ENCODE measurements at places on chromosomes 6 and 20.

DNA sequence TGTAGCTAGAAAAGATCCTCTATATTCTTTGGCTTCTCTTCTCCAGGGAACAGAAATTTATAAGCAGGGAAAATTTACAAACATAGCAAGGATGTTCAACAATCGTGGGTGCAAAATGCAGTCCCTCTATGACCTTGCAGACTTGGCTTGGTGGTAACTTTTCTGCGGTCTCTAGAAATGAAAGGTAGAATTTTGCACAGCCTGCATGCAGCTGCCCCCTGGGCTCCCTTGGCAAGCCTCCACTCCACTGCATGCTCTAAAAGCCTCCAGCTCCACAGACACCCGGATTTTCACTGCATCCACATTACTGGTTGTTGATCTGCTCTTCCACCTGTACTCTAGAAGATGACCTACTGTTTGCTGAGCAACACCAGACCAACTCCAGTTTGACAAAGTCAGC lies 236.5 kb upstream of the EYS start:
- DNase-seq, result no peak

DNA sequence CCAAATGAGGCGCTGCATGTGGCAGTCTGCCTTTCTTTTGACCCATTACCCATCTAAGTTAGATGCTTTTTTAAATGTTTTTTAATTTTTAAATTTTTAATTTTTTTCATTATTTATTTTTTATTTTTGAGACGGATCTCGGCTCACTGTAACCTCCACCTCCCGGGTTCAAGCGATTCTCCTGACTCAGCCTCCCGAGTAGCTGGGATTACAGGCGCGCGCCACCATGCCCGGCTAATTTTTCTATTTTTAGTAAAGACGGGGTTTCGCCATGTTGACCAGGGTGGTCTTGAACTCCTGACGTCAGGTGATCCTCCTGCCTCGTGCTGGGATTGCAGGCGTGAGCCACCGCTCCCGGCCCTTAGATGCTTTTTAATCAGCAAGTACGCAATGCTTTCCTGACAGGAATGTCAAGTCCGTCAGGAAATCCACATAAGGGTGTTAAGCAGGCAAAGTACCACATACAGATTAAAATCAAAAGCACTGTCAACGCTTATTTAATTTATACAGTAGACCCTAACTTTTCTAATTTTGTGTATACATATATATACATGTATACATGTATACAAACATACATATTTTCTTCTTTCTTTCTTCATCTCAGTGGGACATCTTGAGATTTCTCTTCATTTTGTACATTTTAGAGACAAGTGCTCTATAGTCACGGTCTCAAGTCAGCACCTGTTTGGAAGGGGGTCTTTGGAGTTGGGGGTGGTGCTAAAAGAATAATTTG lies 995 bp upstream of the GSTA4 start:
- peak; percentile 48 for DNase-seq

DNA sequence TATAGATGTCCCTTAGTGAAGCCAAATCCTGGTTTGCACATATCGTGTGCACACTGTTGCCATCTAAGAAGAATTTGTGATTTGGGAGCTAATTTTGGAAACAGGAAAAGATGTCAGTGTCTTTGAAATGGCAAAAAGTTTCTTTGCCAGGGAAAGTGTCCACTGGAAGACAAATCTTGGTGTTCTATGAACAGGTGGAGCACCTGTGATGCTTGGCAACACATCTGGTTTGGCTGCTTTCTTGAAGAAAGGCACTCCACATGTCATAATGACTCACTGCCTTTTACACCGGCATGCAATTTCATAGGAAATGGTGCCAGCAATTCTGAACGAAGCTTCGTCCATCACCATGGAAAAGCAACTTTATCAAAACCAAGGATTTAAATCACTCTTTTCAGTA lies 1040.0 kb upstream of the MAP3K7 start:
- no peak for DNase-seq

DNA sequence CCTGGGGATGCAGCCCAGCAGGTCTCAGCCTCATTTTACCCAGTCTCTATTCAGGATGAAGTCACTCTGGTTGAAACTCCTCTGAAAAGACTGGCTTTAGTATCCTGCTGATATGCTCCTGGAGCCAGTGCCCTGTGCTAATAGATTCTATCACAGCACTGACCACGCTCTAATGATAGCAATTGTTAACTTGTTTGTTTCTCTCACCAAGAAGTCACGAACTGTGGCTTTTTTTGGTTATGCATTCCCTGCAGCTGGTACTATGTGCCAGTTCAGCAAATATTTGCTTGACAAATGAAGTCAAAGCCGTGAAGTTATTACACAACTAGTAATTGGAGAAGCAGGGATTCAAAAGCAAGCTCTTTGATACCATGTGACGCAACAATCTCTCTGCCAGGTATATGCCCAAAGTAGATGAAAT lies 754.6 kb downstream of the KIF16B start:
- DNase-seq, result no peak

DNA sequence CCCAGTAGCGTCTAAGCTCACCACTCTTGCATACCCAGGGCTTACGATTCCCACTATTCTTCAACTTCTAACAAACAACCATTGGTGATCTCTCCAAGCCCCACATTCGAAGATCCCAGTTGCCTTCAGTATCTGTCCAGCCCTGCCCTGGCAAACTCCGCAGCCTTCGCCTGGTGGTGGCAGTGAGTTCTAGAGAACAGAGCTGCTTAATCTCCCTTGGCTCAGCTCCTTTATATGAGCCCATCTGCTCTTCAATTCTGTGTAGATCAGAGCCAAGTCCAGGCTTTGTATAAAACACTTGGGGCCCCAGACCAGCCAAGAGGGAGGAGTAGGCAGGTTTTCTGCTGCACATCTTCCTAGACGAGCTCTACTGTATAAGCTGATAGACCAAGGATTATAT lies 193.3 kb downstream of the PHACTR1 start:
- no peak for DNase-seq

DNA sequence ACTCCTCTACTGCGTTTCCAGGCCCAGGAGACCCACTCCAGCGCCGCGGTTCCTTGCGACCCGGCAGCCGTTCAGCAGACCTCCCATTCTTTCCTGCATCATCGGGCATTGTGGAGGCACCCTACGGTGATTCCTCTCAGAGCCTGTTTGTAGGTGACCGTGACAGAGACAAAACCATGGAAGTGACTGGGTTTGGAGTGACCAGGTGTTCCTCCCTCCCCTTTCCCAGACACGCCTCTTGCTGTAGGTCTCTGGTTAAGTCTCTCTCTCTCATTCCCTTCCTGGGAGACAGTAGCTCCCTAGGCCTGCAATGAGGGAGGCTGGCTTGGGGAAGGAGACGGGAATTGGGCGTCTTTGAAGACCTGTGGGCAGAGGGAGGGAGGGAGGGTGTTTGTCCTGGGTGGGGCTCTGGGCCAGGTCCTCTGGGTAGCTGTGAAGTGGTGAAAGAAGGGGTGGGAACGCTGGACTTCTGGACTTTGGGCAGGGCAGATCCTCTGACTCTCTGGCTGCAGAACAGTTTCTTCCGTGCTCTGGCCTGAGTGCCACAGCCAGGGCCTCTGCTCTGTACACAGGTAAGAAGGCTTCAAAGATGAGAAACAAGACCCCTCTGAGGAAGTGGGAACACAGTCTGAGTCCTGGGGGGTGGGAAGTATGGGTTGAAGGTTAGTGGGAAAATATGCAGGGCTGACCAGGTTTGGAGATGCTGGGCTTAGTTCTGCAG lies 763 bp downstream of the KLC4 start:
- DNase-seq, result no peak

DNA sequence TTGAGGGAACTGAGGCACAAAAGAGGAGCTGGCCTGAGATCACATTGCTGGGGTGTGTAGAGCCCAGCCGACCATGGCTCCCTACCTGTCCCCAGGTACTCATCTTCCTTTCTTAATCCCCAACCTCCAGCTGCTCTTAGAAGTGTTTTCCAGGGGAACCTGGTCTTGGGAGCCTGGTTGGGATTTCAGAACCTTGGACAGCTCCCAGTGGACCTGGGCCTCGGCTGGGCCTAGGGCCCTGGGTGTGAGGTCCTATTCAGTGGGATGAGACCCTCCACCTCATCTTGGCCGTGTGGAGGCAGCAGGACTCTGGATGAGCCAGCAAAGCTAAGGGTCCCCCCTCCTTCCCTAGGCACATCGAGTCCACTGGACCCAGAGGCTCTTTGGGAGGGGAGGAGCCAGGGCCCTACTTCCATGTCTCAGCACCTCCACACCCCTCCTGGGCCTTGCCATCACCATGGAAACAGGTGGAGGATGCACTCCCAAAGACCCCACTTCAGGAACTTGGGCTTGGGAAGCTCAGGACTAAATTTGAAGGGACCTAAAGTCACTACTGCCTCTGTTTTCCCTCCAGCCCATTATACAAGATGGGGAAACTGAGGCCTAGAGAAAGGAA lies 38.5 kb downstream of the DLGAP4 start:
- DNase-seq, result peak; percentile 12

GRCh38 chr6:52254731-52255378 lies 10.6 kb upstream of the IL17F start:
- DNase-seq, result no peak

DNA sequence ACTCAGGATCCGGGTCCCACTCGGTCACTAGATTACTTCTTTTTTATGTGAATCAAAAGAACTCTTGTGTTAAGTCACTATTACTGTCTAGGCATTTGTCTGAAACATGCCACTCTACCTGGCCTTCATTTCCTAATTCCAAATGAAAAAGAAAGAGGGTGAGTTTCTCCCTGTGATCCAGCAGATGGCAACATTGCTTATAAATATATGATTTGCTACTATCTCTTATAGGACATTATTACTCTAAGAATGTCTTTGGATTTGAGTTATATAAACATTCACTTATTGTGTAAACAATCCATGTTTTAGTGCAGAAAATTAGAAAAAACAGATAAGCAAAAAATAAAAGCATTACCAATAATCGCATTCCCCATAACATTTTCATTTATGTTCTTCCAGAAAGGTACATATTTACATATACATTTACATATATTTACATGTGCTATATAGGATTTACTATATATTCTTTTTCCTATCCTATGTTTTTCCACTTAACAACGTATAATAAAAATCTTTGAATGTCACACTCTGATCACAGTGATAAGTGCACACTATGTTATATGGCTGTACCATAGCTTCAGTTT lies 66.9 kb downstream of the FAXC start:
- DNase-seq, result peak; percentile 15

- no peak for DNase-seq
Measured at GRCh38 chr20:54345821-54346220, 129.6 kb upstream of the DOK5 start.

DNA sequence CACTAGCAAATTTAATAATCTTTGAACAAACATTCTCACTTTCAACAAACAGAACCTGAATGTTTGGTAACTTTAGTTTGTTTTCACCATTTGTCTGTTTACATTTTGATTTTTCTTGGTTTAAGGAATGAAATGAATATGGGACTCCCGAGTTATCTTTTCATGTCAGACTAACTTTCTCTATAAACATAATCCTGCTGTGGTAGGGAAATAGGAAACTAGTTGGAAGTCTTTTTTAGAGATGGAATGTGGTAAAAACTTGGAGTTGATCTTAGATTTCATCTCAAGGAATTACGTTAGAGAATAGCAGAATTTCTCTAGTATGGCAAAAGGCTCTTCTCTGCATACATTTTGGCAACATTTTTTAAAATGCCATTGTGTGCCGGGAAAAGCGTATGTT lies 206.5 kb downstream of the CDKAL1 start:
- no peak for DNase-seq

DNA sequence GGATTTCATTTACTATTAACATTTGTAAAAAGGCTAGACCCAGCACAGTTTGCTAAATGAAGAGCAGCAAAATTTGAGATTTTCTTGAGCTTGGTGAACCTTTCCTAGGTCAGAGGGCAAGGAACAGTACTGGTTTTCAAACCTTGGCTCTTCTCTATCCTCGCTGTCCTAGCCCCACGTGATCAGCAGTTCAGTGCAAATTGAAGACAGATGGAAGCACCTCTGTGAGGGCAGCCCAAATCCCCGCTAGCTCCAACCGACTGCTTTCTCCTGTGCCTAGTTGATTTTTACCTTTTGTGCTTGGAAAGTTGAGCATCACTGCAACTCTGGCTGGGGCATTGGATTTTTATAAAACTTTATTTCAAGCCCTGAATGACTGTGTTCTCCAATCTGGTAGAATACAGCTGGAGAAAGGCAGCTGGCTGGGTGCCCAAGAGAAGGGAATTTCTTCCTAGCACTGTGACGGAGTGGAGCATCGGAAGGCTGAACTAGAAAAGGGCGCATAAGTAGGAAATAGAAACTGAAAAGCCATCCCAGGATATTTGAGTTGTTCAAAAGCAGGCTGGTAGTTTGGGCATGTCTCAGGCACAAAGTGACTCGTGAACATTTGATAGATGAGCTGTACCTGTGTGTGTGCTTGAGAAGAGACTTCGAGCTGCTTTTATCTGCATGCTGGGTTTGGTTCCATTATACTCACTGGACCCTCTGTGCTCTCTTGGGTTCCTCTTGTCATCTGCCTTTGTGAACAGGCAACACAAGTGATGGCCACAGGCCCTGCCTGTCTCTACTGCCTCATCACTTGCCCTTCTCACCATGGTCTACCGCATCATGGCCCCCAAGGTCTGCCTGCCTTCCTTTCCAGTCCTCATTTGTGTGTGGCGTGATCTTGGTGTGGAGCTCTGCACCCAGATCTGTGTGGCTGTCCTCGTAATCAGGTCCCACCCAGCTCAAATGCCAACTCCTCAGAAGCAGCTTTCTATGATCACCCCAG lies 2.3 kb downstream of the RNF114 start:
- DNase-seq, result no peak

GRCh38 chr6:112037783-112038216 lies 16.1 kb upstream of the CCN6 start:
- no peak for DNase-seq

GRCh38 chr6:49513153-49513989 lies 13.6 kb downstream of the GLYATL3 start:
- DNase-seq, result no peak

- DNase-seq, result no peak
Measured at GRCh38 chr6:33957892-33958525, 154.2 kb upstream of the MLN start.

GRCh38 chr6:155466539-155466938 lies 10.9 kb upstream of the NOX3 start:
- no peak for DNase-seq

DNA sequence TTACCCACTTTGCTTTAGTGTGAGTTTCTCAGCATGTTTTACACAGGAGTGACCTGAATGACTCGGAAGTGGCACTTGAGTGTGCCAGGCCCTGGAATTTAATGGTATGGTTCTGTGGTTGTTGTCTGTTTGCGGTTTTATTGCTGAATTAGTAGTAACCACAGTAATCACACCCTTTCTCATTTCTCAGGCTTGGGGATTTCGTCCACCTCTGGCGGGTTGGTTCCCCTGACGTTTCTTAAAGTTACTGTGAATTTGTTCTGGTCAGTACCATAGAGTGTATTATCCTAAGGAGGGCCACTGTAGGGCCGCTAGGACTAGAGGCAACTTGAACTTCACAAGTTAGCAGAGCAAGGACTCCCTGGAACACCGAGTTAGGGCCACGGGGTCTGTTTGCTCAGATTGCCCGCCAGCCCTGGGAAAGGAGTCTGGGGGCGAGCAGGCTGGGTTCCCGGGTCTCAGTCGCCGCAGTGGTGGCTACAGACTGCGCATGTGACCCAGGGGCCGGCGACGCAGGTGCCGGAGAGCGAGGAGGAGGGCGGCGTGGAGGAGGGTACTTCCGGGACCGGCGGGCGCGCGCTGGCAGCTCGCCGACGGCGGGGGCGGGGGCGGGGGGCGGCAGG lies 546 bp upstream of the KLHL32 start:
- peak; percentile 70 for DNase-seq

GRCh38 chr20:62727584-62728027 lies 19.0 kb downstream of the NTSR1 start:
- DNase-seq, result no peak
